ENCODE measurements at places on chromosomes 13 and 19. TPM values are rescaled to one million over a fixed set of nuclear protein-coding genes. Genes with fewer than 3 reads are reported as not detected.

SLC25A41 gene
- not detected for total RNA-seq

CPAMD8 gene
- total RNA-seq = not detected

PLK5 gene
- not detected for total RNA-seq

CEACAM5 gene
- not detected for total RNA-seq

IER2 gene
- 13.6 TPM for total RNA-seq

CD22 gene
- total RNA-seq = 2.2 TPM

ZNF44 gene
- total RNA-seq = 6.2 TPM

CALR3 gene
- not detected for total RNA-seq

DNA sequence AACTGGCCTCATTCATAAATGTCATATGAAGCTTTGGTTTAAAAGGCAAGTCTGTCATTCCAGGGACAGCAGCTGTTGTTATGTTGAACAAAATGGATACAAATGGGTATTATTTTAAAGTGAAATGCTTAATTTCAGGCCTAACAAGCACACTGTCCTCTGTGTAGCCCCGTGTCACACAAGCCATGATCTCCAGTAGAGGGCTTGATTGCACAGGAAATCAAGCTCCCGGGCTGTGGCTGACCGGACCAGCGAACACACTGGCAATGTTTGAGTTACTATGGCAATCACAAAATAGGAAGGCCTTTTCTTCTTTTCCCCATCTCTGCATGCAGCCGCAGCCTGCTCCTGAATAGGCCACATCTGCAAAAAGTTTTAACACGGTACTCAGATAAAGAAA lies 64.0 kb upstream of the GSX1 start:
- peak; percentile 29 for DNase-seq

DNA sequence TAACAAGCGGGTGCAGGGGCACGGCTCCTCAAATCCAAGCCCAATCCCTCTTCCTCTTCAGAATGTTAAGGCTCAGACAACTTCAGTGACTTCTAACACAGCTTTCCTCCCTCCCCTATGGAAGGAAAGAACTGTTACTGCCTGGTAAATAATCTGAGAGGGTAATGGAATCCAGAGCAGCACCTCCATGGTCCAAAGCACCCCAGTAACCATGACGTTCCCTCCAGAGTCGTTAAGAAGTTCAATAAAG lies 969 bp downstream of the AKT2 start:
- no peak for DNase-seq

DNA sequence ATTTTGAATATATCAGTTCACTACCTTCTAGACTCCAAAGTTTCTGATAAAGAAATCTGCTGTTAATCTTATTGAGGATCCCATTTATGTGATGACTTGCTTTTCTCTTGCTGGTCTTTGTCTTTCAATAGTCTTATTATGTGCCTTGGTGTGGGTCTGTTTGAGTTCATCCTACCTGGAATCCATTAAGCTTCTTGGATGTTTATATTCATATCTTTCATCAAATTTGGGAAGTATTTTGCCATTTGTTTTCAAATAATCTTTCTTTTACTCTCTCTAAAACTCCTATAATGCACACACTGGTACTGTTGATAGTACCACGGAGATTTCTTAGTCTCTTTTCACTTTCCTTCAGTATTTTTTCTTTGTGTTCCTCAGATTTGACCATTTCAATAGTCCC lies 24.2 kb upstream of the COG6 start:
- DNase-seq = no peak

DNA sequence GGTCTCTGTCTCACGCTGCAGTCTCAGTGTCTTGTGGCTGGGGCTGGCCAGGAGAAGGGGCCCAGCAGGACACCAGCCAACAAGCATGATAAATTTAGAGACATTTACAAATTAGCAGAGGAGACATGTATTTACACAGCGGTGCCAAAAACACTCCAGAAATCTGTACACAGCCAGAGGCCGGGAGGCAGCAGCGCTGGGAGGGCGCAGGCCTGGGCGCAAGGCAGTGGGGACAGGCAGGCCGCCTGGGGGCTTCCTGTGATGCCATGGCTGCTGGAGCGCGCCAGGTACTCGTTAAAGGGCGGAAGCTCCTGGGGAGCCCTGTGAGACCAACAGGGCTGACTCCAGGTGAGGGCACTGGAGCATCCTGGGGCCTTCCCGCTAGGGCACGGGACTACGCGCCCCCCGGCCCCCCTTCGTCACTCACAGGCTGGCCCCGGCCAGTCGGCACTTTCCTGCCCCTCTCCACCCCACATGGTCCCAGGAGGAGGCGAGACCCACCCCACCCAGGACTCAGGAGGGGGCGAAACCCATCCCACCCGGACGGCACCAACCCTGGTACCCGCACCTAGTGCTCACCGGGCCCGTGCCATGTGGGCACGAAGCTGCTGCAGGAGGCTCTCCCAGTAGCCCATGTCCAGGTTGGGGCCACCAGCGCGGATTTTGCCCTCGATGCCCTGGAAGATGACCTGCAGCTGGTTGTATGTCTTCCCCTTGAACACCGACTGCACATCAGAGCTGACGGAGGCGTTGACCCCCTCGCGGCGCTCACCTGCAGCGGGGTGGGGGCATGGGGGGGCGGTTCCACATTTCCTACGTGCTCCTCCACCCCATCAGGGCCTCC lies 7.4 kb upstream of the TBXA2R start:
- no peak for DNase-seq

- no peak for DNase-seq
Observed at GRCh38 chr19:49371184-49371583, 7.5 kb downstream of the DKKL1 start.

GRCh38 chr13:82358284-82358683 lies 1524.0 kb downstream of the SLITRK1 start:
- peak; percentile 29 for DNase-seq

DNA sequence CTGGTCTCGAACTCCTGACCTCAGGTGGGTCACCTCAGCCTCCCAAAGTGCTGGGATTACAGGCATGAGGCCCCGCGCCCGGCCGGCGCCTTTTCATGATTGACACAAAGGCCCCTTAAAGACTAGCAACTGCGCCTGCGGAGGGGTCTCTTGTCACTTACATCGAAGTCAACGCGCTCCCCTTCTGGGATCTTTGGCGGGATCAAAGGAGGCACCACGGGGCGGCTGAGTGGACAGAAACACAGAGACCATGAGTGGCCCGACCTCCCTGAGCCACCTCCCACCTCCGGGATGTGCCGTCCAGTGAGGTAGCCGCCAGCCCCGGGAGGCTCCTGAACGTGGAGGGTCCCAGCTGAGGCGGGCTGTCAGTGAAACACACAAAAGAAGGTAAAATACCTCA lies 7.3 kb downstream of the TNNT1 start:
- no peak for DNase-seq

GRCh38 chr13:47258384-47258783 lies 361.5 kb upstream of the HTR2A start:
- DNase-seq = peak; percentile 35

- no peak for DNase-seq
Observed at GRCh38 chr19:53780506-53780905, 43.6 kb downstream of the NLRP12 start.

DNA sequence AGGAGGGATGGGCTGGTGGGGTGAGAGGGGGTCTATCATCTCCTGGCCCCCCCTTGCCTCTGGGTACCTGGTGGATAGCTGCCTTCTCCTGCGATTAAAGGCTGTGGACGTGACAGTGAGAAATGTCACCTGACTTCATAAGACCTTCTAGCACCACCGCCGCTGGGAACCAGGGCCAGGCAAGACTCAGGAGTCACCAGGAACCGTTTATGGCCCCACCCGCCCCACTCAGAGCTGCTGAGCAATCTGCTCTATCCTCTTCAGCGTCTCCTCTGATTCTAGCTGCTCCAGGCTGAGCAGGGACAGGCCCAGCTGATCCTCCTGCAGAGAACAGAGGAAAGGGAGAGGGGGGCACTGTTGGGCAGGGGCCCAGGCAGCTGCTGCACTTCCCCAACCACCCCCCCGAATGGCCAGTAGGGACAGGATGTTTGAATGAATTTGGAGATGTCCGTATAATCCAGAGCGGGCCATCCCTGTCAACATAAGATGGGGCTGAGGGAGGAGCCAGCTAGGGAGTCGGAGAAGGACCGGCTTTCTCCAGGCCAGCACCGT lies 10.9 kb downstream of the KLC3 start:
- no peak for DNase-seq

DNA sequence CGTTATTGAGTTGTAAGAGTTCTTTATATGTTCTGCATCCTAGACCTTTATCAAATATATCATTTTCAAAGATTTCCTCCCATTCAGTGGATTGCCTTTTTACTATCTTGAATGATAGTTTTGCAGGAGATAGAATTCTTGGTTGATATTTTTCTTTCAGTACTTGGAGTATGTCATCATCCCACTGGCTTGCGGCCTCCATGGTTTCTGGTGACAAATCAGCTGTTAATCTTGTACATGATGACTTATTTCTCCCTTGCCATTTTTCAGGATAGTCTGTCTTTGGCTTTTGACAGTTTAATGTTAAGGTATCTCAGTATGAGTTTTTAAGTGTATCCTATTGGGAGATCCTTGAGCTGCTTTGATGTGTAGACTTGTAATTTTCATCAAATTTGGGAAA lies 8.5 kb downstream of the ZNF557 start:
- DNase-seq = no peak

GRCh38 chr13:19646063-19646462 lies 12.6 kb downstream of the MPHOSPH8 start:
- no peak for DNase-seq

- no peak for DNase-seq
Observed at GRCh38 chr13:51524829-51525566, 59.3 kb upstream of the WDFY2 start.

DNA sequence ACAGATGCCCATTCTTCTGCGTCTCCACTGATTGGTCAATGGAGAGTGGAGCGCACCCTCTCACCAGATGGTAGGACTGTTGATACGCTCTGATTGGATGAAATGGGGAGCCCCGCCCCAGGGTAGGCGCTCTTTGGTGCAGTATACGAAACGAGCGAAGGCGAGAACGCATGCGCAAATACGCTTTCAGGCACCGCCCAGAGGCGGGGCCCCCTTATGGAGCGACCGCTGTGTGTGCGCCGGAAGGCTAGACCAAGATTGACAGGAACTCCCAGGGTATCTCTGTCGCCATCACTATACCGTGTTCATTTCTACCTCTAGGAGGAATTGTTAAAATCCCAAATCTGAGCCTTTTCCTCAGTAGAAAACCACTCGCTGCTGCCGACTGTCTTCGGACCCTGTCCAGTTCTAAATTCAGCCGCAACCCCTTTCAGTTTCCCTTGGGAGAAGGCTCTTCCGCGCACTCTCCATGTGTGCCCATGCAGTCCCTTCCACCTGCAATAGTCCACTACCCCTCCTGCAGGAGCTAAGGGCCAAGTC lies 720 bp upstream of the HNRNPL start:
- no peak for DNase-seq

- no peak for DNase-seq
Observed at GRCh38 chr13:45747071-45747470, 45.0 kb downstream of the CBY2 start.

DNA sequence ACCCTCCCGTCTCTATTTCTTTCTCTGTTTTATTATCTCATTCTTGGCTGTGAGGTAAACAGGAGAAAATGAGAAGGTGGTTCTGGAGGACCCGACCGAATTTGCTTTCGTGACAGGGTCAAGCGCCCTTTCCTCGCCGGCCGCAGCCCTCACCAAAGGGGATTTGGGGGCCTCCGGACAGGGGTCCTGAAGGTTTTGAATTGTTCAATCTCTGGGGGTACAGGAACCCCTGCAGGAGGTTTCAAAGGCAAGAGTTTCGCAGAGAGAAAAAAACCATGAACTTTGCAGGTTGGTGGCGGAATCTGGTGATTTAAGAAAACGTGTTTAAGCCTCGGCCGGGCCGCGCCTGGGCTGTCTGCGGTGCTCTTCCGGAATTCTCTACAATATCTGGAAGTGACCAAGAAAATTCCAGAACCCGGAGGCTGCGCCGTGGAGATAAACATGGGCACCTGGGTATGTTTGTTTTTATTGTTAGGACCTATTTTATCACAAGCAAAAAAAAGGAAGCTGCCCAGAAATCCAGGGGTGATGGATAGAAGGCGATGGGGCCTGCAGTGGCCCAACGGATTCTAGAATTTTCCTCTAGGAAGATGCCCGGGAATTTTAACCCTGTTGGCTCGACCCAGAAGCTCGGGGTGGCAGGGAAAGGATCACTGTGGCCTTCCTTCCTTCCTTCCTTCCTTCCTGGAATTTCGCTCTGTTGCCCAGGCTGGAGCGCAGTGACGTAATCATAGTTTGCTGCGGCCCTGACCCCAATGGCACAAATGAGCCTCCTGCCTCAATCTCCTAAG lies 14.2 kb upstream of the PTBP1 start:
- no peak for DNase-seq

DNA sequence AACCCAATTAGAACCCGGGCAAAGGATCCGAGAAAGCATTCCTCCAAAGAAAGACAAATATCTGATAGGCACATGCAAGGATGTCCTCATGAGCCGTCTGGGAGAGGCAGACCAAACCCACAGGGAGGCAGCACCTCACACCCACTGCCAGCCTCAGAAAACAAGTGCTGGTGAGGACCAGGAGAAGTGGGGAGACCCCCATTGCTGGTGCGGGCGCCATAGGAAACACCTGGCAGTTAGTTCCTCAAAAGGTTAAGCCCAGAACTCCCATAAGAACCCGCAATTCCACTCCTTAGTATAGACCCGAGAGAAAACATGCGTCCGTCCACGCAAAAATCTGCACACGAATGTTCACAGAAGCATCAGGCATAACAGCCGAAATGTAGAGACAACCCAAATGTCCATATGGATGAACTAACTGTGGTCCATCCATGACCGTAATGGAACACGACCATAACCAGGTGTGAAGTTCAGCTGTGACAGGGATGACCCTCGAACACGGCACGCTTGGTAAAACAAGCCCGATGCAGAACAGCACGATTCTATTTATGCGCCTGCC lies 7.9 kb downstream of the ZNF787 start:
- DNase-seq = no peak

DNA sequence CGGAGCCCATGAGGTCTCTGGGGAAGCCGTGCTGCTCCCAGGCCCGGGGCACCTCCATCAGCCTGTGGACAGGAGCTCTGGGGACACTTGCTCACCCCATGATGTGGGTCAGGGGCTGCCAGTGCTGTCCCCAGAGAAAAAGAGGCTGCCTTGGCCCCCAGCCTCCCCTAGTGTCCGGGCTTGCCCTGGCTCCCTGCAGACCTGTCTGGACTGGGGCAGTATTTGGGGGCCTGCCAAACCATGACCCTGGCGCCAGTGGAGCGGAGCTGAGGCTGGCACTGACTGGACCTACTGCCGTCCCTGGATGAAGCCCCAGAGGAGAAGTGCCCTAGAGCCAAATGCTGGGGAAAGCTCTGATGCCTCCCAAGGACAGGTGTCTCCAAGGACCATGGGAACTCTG lies 30.4 kb downstream of the ELAVL1 start:
- no peak for DNase-seq

DNA sequence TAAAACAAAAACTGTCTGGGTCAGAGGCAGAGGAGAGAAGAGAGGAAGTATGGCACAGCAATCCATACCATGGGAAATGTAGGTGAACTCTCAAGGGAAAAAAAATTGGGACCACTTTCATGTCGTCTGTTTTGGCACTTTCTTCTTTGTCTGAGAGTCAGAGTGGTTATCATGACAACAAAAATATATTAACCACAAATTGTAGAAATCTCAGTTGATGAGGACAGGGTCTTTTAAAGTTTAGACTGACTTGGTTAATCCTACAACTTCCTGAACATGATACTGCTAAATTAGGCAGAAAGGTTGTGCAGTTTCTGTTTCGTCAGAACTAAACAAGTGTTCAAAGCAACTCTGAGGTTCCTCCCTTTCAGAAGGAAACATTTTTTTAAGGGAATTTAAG lies 15.2 kb downstream of the KLF5 start:
- DNase-seq = peak; percentile 18
